Cortex of kidney (tissue), 1 donor: ENCODE measurements at places on chromosomes 7 and 10.

- DNase-seq = no peak
Observed at GRCh38 chr7:124752310-124752709, 13.3 kb downstream of the GPR37 start.

DNA sequence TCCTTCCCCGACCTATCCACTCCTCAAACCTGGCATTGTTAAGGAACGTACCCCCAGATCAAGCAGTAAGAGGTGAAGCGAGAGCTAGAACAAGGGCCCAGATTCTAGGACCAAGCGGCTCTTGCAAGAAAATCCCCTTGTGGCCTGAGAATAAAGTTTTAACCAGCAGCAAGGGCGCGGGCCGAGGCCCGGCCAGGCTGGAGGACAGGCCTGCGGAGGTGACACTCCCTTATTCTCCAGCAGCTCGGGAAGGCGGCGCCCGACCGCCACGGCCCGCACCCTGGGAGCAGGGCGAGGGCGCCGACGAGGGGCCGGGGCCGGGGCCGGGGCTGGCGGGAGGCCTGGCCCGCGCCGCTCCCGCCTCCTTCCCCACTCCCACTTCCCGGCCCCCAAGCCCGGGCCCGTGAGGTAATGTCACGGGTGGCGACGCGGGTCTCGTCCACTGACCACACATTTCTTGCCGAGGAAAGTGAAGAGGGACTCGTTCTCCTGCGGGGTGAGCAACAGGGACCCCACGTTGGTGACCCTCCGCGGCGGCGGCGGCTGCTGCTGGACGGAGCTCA lies 551 bp downstream of the WASL start:
- no peak for DNase-seq

GRCh38 chr7:2542916-2543871 lies 12.1 kb downstream of the BRAT1 start:
- no peak for DNase-seq

DNA sequence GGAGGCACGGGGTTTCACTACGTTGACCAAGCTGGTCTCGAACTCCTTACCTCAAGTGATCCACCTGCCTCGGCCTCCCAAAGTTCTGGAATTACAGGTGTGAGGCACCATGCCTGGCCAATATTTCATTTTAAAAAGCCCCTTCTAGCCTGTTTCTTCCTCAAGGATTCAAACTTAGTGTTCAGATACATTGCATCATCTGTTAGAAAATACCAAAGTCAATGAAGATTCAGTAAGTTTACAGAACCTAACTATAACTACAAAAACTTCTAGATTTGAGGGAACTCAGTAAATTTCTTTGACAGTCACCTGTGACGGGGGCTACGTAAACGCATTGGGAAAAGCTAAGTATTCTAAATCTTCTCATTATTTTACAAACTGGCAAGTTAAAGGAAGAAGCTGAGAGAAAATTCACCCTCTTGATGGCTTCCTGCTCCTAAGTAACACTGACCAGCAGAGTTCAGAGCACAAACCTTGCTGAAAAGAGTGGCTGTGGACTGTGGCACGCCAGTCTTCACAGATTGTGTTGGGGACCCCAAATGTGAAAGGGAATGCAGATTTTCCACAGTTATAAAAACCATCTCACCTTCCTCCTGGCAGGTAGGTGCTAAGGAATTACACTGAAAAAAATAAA lies 162.2 kb downstream of the PKD1L1 start:
- DNase-seq = no peak

DNA sequence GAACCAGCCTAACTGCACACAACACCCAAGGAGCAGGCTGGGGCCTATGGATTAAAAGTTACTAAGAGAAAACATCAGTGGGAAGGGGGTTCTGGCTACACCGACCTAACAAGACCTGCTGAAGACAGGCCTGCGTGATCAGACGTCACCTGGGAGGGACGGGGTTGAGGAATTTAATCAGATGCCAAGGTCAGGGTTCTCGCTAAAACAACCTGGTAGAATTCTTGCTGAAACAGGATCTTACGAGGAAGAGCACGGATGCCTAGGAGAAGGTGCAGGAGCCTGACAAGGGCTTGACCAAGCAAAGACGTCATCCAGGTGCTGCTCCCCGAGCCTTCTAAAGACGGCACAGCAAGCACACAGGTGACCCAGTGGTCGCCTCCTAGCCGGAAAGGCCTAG lies 1.6 kb downstream of the IDI2 start:
- DNase-seq = no peak

DNA sequence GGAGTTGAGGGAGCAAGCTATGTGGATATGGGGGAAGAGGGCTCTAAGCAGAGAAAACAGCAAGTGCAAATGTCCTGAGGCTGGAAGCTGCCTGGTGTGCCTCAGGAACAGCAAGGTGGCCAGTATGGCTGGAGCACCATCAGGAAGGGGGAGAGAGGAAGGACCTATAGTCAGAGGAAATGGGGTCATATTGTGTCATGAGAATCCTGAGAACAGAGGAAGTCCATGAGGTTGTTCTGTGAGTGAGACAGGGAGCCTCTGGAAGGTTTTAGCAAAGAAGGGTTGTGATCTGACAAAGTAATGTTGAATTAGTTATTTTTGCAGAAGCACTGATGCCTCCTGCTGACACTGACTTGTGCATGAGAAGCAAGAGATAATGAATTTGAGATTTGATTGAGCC lies 204.3 kb downstream of the PTEN start:
- DNase-seq = no peak

DNA sequence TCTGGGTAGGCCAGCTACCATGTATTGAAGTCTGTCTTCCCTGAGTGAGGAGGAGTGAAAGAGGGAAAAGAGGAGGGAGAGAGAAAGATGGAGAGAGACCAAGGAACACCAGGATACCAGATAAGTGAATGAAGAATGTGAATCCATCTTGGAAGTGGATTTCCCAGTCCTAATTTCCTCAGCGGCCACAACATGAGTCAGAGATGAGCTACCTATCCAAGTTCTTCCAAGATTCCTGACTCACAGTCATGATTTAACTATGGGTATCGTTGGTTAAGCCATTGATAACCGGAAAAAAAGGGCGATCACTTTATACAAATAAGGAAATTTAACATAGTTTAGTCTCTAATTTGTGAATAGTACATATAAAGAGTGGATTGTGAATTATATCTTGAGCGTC lies 561.8 kb downstream of the ATRNL1 start:
- DNase-seq = no peak

- DNase-seq = no peak
Observed at GRCh38 chr7:1512781-1513656, 8.8 kb upstream of the INTS1 start.

GRCh38 chr10:92181575-92181974 lies 109.3 kb downstream of the CPEB3 start:
- no peak for DNase-seq

- DNase-seq = no peak
Observed at GRCh38 chr7:33486633-33487032, 357.3 kb downstream of the BBS9 start.

- no peak for DNase-seq
Observed at GRCh38 chr10:114687459-114687858, 29.4 kb upstream of the ABLIM1 start.

DNA sequence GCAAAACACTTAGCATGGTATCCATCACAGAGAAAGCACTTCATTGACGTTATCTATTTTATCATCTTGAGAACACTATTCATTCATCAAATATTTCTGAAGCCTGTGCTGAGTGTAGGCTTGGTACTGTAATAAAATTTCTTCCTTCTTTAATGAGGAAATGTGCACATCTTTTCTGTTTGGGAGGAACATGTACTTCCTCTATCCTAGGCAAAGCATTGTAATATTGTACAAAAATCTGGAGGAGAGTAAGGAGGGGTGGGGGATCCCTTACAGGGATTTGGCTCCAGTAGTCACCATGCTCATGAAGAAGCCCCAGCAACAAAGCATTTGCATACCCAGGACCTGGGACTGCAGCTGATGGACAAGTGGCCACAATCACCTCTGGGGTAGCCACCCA lies 39.9 kb upstream of the SORCS3 start:
- DNase-seq = no peak

GRCh38 chr10:13189961-13190360 lies 28.6 kb downstream of the MCM10 start:
- DNase-seq = no peak

DNA sequence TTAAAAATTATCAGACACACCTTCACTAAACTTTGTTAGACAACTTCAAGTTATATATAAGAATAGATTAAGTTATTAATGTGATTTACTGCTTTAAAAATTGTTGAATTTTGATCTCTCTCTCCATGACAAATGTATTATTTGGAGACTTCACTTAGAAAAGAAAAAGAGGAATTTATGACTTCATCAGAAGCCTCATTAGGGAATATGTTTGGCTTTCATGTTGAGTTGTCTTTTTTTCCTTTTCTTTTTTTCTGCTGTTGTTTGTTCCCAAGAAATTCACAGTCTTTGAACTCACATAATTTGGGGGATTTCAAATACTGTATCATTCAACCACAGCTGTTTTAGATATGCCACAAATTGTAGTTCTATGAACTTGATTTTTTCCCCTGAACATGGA lies 149.5 kb downstream of the PPP1R9A start:
- DNase-seq = no peak

DNA sequence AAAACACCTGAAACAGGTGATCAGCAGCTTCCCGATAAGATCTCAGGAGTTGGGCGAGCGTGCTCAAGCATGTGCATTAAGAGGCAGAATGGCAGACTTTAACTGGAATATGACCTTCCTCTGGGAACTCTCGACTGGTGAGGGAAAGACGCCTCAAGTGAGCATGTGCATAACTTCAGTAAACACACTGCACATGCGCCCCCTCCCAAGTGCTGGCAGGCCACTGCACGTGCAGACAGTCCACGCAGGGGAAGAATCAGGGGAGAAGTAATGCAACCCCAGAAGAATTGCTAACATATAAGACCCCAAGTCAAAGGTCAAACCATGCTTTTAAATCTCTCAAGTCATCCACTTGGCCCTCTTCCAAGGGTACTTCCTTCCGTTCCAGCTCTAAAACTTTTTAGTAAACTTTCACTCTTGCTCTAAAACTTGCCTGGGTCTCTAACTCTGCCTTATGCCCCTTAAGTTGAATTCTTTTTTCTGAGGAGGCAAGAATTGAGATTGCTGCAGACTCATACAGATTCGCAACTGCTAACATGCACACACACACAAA lies 541.0 kb downstream of the TNS3 start:
- DNase-seq = no peak

GRCh38 chr7:30278376-30278775 lies 6.0 kb upstream of the ZNRF2 start:
- no peak for DNase-seq

GRCh38 chr7:70579397-70580097 lies 552.4 kb upstream of the GALNT17 start:
- no peak for DNase-seq

DNA sequence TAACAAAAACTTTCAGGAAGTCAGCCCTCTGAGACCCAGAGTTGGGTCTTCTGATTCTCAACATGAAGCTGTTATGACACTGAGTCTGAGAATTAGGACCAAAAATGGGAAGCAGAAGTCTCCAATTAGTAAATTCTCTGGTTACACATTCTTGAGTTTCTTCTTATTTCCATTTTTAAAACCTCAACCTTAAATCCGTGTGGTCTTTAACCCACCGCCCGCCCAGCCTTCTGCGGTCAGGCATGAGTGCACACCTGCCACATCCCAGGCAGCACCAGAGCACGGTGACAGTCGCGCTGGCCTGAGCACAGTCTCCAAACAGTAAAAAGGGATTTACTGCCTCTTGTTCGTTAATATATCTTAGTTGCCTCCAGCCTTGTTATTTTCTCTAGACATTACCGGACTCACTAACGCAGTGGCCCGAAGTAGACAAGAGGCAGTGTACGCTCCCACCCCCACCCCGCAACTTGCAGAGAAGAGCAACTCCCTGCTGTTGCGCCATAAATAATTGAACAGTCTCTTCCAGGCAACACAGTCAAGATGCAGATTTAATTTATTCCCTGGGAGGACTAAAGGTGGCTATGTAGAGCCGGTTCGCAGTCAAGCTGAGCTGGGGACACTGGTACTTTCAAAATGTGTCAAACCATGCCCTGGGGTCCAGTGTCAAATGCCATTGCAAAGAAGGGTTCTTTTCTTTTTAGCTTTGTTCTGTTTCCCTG lies 147.0 kb upstream of the CELF2 start:
- DNase-seq = no peak

DNA sequence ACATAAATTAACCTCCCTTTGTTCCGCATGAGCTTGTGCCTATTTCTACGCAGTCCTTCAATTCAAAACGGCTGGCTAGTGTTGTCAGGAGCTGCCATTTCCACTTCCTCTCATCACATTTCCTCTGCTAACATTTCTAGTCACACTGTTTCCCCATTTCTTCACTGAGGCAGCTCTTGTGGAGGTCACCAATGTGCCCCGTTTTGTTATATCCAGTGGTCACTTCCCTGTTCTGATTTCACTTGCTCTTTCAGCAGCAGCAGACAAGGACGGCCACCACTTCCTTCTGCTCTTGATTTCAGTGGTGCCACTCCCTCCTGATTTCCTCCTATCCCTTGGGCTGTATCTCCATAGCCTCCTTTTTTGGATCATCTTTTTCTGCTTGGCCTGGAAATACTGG lies 64.8 kb upstream of the SEC61G start:
- DNase-seq = no peak

DNA sequence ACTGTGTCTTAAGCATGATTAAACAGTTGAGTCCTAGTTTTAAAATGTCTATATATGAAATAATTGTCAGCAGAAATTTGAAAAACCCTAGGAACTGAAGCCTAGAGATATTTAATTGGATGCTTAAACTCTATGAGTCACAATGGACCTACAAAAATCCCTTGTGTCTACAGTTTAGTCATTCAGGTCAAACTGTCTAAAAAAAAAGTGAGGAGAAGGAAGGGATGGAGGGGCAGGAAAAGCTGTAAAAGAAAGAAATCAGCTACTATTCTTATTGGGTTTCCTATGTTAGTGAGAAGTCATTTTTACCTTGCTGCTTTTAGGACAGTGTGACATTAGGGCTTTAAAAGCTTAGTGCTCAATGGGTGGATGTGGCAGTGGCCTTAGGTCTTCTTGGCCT lies 406.1 kb upstream of the FZD8 start:
- no peak for DNase-seq

GRCh38 chr7:71615017-71615416 lies 483.1 kb downstream of the GALNT17 start:
- no peak for DNase-seq

- DNase-seq = no peak
Observed at GRCh38 chr7:104862719-104863118, 151.3 kb upstream of the KMT2E start.

DNA sequence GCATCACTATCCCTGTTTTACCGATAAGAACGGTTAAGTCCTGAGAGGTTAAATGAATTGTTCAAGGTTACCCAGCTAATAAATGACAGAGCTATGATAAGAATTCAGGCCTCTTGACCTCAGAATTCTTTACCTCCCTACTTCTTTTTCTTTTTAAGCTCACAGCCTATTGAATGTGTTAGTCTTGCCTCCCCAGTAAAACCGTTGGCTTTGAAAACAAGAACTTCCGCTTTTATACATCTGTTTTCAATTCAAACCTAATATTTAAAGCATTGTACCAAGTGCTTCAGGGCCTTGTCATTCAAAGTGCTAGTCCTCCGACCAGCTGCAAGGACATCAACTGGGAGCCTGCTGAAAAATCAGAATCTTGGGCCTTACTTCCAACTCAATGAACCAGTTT lies 15.6 kb downstream of the SEC31B start:
- no peak for DNase-seq
